ENCODE measurements at places on chromosomes 1 and 21.

DNA sequence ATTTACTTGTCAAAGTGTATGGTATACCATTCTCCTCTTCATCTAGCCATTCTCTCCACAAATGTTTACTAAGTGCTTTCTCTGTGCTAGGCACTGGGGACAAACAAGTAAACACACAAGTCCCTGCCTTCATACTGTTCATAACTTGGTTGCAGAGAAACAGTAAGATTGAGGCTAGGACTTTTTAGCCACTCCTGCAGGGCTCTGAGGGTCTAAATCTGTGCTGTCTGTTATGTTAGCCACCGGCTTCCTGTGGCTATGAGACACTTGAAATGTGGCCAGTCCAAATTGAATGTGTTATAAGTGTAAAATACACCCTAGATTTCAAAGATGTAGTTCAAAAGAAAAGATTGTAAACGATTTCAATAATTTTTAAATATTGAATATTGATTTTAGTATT, 50.2 kb downstream of the AZIN2 start:
- DNase-seq: no peak

- DNase-seq: no peak
Measured at GRCh38 chr1:20476265-20477038, 9.6 kb downstream of the CAMK2N1 start.

DNA sequence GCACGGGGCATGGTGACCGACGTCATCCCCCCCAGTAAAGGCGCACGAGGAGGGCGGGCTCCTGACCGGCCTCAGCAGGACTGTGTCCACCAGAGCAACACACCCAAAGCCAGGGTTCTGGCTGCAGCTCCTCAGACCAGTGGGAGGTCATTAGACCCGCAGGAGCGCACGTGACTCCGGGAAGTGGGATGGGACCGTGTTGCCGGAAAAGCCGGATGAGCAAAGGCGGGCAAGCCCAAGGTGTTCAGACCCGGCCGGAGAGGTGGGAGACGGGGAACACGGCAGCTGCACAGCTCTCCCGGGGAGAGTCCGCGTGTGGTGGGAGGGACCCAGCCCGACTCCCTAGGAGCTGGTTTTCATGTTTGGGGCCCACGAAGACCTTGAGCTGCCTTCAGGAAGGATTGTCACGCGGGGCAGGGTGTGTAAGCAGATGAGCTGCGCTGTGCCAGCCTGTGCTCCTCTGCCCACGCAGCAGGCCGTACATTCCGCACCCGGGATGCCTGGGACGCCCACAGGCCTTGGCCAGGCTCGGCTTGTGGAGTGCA, 20.6 kb upstream of the TRAPPC10 start:
- DNase-seq: no peak

- no peak for DNase-seq
Measured at GRCh38 chr1:168980656-168981055, 125.8 kb upstream of the ATP1B1 start.
